A549 treated with GW870086 at 1 μM for 4 hours (cell line): ENCODE measurements at places on chromosomes 5 and 9. TPM values are rescaled to one million over a fixed set of nuclear protein-coding genes. Genes with fewer than 3 reads are reported as not detected.

IL13 gene
- total RNA-seq = 0.12 TPM in 1 of 5 replicates, not detected in the others

DOCK2 gene
- total RNA-seq = 1.9 to 3.1 TPM (median 2.5 TPM) in 5 replicates

BSPRY gene
- total RNA-seq = 0.24 TPM in 1 of 5 replicates, not detected in the others

N4BP3 gene
- total RNA-seq = 0.67 to 1.00 TPM (median 0.86 TPM) in 5 replicates

FBLL1 gene
- 0.10 to 0.19 TPM (median 0.11 TPM) in 3 of 5 replicates, not detected in the others for total RNA-seq

GRM6 gene
- total RNA-seq = not detected in 5 replicates

NRG2 gene
- total RNA-seq = 1.4 to 2.2 TPM (median 1.6 TPM) in 5 replicates

ZFYVE16 gene
- total RNA-seq = 9.0 to 17.4 TPM (median 13.6 TPM) in 5 replicates

ERAP2 gene
- total RNA-seq = 0.84 to 1.9 TPM (median 1.4 TPM) in 5 replicates

OSMR gene
- total RNA-seq = 51.6 to 73.4 TPM (median 70.8 TPM) in 5 replicates

PCDHGC5 gene
- total RNA-seq = 0.05 to 0.06 TPM in 2 of 5 replicates, not detected in the others

SPINK4 gene
- not detected in 5 replicates for total RNA-seq

NUDT12 gene
- 1.0 to 2.1 TPM (median 1.7 TPM) in 5 replicates for total RNA-seq

SELENOP gene
- 0.23 to 0.49 TPM (median 0.31 TPM) in 5 replicates for total RNA-seq

ADAMTSL1 gene
- total RNA-seq = 0.07 to 0.10 TPM (median 0.08 TPM) in 3 of 5 replicates, not detected in the others

PRUNE2 gene
- total RNA-seq = 0.06 to 0.23 TPM (median 0.13 TPM) in 4 of 5 replicates, not detected in the other

TMEM267 gene
- 14.2 to 22.8 TPM (median 22.5 TPM) in 5 replicates for total RNA-seq

PROB1 gene
- 0.17 to 0.31 TPM (median 0.25 TPM) in 5 replicates for total RNA-seq

SOHLH1 gene
- 0.10 TPM in 1 of 5 replicates, not detected in the others for total RNA-seq

SGCD gene
- total RNA-seq = 4.1 to 6.2 TPM (median 4.3 TPM) in 5 replicates

PDE8B gene
- total RNA-seq = 1.5 to 2.1 TPM (median 1.7 TPM) in 5 replicates

DTWD2 gene
- total RNA-seq = 1.0 to 1.9 TPM (median 1.5 TPM) in 5 replicates

LCP2 gene
- 0.08 TPM in 1 of 5 replicates, not detected in the others for total RNA-seq

TSSK1B gene
- total RNA-seq = not detected in 5 replicates

ZFP2 gene
- total RNA-seq = not detected in 5 replicates

TXN gene
- 1,216 to 1,414 TPM (median 1,277 TPM) in 5 replicates for total RNA-seq

IRF1 gene
- 29.4 to 35.9 TPM (median 33.7 TPM) in 5 replicates for total RNA-seq

AFAP1L1 gene
- total RNA-seq = 7.8 to 9.5 TPM (median 9.1 TPM) in 5 replicates

CCDC171 gene
- 0.23 to 0.58 TPM (median 0.35 TPM) in 5 replicates for total RNA-seq

ORM2 gene
- not detected in 5 replicates for total RNA-seq

GARNL3 gene
- 1.5 to 3.7 TPM (median 2.9 TPM) in 5 replicates for total RNA-seq

ANXA2R gene
- 2.1 to 4.2 TPM (median 3.6 TPM) in 5 replicates for total RNA-seq

PCDHB4 gene
- total RNA-seq = 0.03 to 0.11 TPM (median 0.08 TPM) in 3 of 5 replicates, not detected in the others

LOX gene
- 0.93 to 2.5 TPM (median 1.4 TPM) in 5 replicates for total RNA-seq

SPZ1 gene
- total RNA-seq = not detected in 5 replicates

FYB1 gene
- total RNA-seq = 9.4 to 15.8 TPM (median 13.9 TPM) in 5 replicates

PCDHB14 gene
- total RNA-seq = 0.02 to 0.13 TPM (median 0.07 TPM) in 5 replicates

CSF2 gene
- total RNA-seq = 0.42 to 0.93 TPM (median 0.53 TPM) in 5 replicates

CYSRT1 gene
- total RNA-seq = 3.6 to 5.2 TPM (median 4.2 TPM) in 5 replicates

PLAC8L1 gene
- 0.26 TPM in 1 of 5 replicates, not detected in the others for total RNA-seq

ELOVL7 gene
- total RNA-seq = 8.3 to 12.8 TPM (median 10.0 TPM) in 5 replicates

UBE2QL1 gene
- total RNA-seq = 0.11 to 0.23 TPM (median 0.20 TPM) in 5 replicates

ANKHD1 gene
- total RNA-seq = 41.9 to 54.7 TPM (median 52.8 TPM) in 5 replicates

LCN9 gene
- total RNA-seq = not detected in 5 replicates

TLE1 gene
- 92.0 to 101 TPM (median 96.8 TPM) in 5 replicates for total RNA-seq

LRRC70 gene
- 0.07 to 0.32 TPM (median 0.16 TPM) in 5 replicates for total RNA-seq

PHYKPL gene
- 4.3 to 9.8 TPM (median 8.3 TPM) in 5 replicates for total RNA-seq

SMIM32 gene
- not detected in 5 replicates for total RNA-seq

EPB41L4B gene
- total RNA-seq = 17.9 to 21.3 TPM (median 20.6 TPM) in 5 replicates

HTR1A gene
- total RNA-seq = not detected in 5 replicates

LVRN gene
- total RNA-seq = 0.06 to 0.08 TPM (median 0.07 TPM) in 3 of 5 replicates, not detected in the others

KCTD16 gene
- total RNA-seq = 0.01 to 0.07 TPM (median 0.03 TPM) in 4 of 5 replicates, not detected in the other

PTGDS gene
- total RNA-seq = 0.57 to 0.68 TPM (median 0.66 TPM) in 3 of 5 replicates, not detected in the others

GMCL2 gene
- total RNA-seq = not detected in 5 replicates

ZNF608 gene
- total RNA-seq = 1.1 to 1.5 TPM (median 1.3 TPM) in 5 replicates

MGAT4B gene
- 180 to 221 TPM (median 207 TPM) in 5 replicates for total RNA-seq

TMEM252 gene
- total RNA-seq = not detected in 5 replicates

CORO2A gene
- total RNA-seq = 0.81 to 1.4 TPM (median 1.2 TPM) in 5 replicates

GABRA1 gene
- not detected in 5 replicates for total RNA-seq
